ENCODE measurements at places on chromosomes 13 and 19.

- DNase-seq = peak; percentile 80
These were observed 1.7 kb downstream of the ANKRD24 start for GRCh38 chr19:4183967-4184717.

- no peak for DNase-seq
These were observed 927 bp upstream of the SDHAF1 start for GRCh38 chr19:35993923-35994598.

- DNase-seq = peak; percentile 63
These were observed 6.9 kb downstream of the PEAK3 start for GRCh38 chr19:2274931-2275535.

DNA sequence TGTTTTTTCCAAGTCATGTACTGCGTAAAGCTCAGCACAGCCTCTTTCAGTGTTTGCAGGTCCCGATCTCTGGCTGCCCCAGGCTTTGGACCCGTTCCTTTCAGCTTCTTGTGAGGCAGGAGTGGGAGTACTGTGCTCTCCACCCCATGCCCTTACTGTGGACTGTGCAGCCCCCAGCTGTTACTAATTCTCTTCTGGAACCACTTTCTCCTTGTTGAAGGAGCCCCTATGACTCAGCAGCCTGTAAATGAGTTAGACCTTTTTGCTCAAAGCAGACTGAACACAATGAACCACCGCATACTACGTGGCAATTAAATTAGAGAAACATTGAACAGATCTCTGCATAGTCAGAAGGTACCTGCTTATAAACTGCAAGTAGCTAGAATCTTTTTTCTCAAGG, 39.0 kb downstream of the SERTM1 start:
- DNase-seq = no peak

GRCh38 chr19:46990991-46991676, 28.5 kb upstream of the NPAS1 start:
- peak; percentile 65 for DNase-seq

DNA sequence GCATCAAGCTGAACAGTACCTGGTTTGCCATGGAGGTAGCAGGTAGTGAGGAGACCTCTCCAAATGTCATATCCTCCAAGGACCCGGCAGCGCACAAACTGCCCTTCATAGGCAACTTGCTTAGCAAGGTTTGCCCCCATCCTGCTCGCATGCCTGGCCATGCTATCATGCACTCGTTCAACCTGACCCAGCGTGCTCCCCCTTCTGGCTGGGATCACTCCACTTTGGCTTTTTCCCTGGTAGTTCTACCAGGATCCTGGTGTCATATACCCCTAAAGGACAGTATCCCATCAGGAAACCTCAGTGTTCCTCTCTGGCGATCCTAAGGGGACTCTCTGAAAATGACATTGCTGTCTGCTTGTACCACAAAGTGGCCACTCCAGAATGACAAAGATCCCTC, 38.6 kb upstream of the ZNF30 start:
- DNase-seq = no peak

DNA sequence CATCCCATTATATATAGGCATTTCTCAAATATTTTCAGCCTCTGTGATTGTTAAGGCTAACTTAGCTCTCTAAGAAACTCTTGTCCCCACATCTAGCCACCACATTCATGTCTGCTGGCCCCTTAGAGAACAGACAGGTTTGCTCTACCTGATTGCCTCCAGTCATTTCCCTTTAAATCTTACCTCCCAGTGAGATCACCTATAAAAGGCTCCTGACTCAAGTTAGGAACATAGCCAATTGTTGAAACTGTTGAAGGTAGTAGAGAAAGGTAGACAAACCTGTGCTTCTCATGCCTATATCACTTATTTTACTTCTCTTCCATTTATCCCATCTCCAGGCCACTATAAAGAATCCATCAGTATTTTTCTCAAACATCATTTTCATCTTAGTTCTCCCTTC, 771.4 kb downstream of the DIAPH3 start:
- no peak for DNase-seq

- DNase-seq = no peak
These were observed 15.3 kb downstream of the CAPN12 start for GRCh38 chr19:38728752-38729541.

GRCh38 chr19:47499863-47500830, 14.7 kb downstream of the NAPA start:
- no peak for DNase-seq

DNA sequence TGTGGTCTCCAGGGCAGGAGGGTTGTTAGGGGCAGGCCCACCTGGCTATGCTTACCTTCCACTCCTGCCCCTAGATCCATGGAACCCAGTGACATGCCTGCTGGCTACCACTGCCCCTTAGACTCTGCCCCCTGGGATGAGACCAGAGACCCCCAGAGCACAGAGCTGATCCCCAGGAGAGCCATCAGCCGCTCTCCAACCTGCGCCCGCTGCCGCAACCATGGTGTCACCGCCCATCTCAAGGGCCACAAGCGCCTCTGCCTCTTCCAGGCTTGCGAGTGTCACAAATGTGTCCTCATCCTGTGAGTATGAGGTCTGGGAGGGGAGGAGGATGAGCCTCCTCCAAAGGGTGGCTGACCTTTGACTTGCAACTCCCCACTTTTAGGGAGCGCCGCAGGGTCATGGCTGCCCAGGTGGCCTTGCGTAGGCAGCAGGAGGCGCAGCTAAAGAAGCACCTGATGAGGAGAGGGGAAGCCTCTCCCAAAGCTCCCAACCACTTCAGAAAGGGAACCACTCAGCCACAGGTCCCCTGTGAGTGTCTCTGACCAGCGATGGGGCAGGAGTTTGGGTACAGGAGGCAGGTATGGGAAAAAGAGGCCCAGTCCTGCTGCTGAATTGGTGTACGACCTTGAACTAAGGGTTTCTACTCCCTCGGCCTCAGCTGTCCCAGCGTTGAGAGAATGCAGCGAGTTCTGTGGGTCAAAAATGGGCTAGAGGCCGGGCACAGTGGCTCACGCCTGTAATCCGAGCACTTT, 2.7 kb downstream of the DMRTC2 start:
- no peak for DNase-seq

- DNase-seq = no peak
These were observed 12.2 kb downstream of the ARGLU1 start for GRCh38 chr13:106555631-106556328.

- DNase-seq = no peak
These were observed 6.0 kb upstream of the ZNF614 start for GRCh38 chr19:52034051-52034728.

GRCh38 chr19:6034512-6034911, 56.6 kb upstream of the RANBP3 start:
- no peak for DNase-seq

DNA sequence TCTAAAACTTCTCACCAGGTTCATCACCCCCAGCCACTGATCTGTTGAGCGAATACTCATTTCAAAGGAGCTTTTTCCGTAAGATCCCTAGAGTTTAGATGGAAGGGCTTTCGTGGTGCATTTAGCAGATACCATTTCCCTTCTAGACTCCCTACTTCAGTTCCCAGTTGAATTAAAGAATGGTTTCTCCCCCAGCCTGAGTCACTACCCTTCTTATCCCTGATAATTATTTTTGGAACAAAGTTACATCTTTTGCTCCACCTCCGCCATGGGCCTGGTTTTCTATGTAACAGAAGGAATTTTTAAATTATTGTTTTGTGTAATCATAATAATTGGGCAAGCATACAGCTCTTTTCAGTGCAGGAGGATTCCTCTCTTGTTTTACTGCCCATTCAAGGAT, 22.0 kb downstream of the USPL1 start:
- DNase-seq = no peak

- DNase-seq = peak; percentile 6
These were observed 180.6 kb downstream of the FOXO1 start for GRCh38 chr13:40485611-40486517.

Data from NCI-H2081 (cell line).